ENCODE measurements at places on chromosomes 12 and 14.
A peak's percentile ranks its signal among the peaks of the same experiment; 100 is the strongest.

GRCh38 chr14:42504433-42504832, 897.8 kb downstream of the LRFN5 start:
- DNase-seq = no peak

DNA sequence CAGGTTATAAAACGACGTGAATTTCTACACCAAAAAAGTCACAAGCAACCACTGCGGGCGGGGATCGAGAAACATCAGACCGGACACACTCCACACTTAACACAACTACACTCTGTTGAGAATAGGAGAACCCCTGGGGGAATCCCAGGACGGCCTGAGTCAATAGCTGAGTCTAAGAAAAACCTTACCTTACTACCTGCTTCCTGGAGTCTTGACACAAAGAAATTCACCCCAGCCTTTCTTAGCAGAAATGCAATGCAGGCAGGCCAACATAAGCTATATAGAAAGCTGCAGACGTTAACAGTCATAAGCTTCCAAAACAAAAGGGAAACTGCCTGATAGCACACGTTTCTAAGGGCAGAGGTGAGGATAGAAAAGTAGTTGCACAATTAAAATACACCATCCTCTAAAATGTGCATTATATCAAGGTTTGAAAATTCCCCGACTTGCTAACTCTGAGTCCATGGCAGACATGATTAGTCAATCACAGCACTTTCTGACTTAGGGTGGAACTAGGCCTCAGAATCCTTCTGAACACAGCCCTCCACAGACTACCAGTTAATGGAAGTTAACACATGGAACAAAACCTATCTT, 68.0 kb downstream of the CCDC88C start:
- DNase-seq = no peak

DNA sequence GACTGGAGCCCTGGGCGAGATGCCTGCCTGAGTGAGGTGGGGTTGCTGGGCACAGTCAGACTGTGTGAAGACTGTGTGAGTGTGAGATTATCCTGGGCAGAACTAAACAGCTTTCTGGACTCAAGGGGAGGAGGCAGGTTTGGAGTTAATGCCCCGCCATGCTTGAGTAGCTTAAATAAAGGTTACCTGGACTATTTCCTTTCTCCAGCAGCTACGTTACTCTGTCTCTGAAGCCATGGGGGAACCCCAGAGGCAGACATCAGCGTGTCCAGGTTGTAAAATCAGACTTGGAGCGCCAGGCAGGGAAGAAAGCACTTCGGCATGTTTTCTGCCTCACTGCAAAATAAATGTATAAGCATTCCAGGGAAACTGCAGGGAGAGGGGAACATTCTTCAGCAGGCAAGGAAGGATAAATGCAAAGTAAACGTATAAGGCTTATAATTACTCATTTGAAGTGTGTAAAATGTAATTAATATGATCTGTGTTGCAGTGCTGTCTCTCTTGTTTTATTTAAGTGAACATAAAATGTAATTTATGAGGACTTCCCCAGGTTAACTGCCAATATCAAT, 129.7 kb downstream of the CHST11 start:
- DNase-seq = no peak

GRCh38 chr12:122265476-122265875, 818 bp downstream of the VPS33A start:
- DNase-seq = peak; percentile 10

DNA sequence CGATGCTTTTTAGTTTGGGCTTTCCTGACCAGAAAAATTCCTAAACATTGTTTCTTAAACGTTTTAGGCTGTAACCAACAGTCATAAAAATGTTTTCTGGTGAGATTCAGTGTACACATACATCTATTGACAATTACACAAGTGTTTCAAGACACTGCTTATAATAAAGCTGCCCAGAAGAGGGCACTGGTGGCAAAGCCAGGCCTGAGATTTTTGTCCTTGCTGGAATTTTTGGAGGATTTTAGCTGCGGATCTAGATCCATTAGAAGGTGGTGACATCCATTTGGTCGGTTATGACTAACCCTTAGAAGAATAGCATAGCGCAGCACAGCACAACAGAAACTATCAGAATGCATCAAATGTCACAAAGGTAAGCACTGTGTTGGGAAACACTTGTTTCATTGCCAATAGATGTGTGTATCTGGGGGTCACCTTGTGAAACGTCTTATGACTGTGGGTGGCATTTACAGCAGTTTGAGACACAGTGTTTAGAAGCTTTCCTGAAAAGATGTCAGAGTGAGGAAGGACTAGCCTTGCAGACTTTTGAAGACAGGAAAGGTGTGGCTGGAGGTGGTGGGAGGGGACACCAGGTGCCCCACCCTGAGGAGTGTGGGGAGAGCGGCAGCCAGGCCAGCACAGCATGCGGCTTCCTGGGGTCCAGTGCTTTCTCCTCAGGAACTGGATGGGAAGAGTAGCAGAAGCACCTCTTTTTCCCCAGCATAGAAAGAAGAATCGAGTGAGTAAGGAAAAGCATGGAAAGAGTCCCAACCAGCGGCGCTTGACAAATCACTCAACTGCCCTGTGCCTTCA, 54.7 kb upstream of the FKBP4 start:
- peak; percentile 60 for DNase-seq

DNA sequence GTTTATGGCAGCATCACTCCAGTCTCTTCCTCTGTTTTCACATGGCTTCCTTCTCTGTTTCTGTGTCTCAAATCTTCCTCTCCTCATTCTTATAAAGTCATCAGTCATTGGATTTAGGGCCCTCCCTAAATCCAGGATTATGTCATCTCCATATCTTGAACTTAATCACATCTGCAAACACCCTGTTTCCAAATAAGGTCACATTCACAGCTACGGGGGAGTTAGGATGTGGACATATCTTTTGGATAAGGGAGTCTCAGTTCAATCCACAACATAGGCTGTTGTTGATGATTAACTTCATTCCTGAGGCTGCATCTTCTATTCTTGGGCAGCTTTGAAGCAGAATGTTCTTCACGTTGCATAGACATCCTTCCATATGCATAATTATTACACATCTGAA, 40.3 kb upstream of the NTF3 start:
- DNase-seq = no peak

GRCh38 chr14:80944861-80945617, 3.5 kb upstream of the CEP128 start:
- no peak for DNase-seq

DNA sequence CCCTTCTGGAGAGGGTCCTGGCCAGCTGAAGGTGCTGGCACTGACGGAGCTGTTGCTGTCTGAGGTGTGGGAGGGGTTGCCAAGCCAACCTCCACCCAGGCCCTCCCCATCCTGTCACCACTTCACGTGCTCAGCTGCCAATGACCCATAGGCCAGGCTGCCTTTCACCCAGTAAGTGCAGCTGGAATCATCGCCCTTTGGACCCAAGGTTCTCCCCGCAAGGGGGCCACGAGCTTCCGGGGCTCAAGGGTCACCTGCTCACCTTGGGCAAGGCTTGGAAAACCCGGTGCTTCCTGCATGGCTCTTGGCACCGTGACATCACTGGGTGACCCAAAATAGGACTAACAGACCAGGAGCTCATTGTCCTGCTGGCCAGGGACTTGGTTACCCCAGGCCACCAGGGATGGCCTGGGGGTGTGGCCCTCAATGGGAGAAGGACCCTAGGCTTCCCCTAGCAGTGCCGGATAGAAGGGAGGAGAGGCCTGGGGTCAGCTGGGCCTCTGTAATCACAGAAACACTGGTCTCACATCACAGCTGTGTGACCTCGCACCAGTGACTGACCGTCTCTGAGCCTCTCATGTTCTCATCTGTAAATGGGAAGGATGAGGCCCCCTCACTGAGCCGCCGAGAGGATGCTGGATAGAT, 51.3 kb downstream of the CCDC85C start:
- no peak for DNase-seq

DNA sequence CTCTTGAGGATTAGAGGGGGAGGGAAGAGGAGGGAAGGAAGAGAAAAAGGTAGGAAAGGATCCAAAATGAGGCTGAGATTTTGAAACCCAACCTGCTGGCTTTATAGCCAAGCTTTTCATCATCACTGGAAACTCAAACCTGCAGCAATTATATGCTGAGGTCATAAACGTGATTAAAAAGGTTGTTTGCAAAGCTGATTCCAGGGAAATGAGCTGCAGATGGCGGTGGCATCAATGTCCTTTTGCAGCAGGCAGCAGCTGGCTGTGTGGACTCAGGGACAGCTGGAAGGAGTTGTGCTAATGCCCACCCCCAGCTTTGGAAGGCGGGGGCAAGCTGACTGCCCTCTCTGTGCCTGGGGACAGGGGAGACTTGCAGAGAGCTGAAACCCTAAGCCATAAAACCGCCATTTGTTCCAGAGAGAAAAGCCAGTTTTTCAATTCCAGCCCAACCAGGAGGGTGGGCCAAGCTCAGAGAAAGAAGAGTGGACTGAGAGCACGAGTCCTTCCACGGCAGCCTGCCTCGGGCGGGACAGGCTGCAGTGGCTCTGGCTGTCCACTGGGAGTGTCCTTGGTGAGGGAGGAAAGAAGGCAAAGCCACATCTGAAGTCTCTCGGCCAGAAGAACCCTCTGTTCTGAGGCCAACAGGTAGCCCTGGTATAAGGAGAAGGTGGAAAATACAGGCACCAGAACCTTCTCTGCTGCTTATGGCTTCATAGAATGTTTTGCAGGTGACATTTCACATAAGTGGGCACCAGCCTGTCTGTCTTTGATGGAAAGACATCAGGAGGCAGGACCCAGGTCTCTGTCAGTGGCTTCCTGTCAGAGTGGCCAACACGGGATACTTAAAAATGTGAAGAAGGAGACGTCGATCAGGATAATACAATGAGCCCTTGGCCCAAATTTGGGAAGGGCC, 90.7 kb downstream of the SINHCAF start:
- peak; percentile 38 for DNase-seq

DNA sequence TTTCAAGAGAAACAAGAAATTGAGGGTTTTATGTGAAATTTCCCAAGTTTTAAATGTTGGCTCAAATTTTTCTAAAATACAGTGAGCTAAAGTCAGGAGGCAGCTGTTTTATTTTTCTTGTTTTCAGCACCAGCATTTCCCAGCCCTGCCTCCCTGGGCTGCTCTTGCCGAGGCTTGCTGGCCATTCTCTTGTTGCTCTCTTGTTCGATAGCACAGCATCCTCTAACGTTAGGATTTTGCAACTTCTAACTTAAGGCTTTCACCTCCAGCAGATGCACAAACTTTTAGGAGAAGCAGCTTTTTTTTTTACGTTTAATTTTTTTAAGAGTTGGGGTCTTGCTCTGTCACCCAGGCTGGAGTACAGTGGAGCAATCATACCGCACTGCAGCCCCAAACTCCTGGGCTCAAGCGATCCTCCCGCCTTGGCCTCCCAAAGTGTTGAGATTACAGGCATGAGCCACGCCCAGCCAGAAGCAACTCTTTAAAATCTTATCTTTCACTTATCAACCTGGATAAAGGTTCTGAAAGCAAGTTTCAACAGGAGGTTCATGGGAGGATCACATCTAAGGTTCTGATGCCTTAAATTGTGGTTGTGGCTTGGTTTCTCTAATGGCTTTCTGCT, 40.2 kb downstream of the B4GALNT3 start:
- no peak for DNase-seq

- no peak for DNase-seq
These were observed 11.4 kb upstream of the SOS2 start for GRCh38 chr14:50242566-50243310.

GRCh38 chr14:99185436-99186068, 86.4 kb downstream of the BCL11B start:
- no peak for DNase-seq

DNA sequence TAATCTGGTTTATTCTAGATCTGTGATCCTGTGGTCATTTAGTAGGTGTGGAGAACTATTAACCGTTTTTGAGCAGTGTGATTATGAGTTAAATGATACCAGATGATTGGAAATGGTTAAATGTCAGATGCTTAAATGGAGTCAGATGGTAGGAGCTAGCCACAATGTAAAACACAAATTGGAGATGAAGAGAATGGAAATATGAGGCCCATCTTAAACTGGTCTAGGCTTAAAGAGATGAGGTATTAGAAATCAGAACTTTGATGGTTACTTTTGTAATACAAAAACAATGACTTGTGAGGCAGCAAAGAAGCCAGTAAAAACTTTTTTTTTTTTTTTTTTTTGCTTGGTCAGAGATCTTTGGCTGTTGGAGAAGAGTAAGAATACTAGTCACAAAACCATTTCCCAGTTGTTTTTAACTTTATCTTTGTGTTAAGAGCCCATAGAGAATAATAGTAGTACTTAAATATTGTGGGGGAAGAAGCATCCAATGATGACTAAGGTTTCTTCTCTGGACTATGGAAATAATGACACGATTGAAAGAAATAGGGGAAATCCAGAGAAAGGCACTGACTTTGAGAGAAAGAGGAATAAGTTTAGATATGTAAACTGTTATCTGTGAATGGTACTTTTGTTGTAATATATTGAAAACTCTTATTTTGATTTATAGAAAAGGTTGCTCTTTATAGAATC, 95.9 kb downstream of the WNK1 start:
- no peak for DNase-seq

DNA sequence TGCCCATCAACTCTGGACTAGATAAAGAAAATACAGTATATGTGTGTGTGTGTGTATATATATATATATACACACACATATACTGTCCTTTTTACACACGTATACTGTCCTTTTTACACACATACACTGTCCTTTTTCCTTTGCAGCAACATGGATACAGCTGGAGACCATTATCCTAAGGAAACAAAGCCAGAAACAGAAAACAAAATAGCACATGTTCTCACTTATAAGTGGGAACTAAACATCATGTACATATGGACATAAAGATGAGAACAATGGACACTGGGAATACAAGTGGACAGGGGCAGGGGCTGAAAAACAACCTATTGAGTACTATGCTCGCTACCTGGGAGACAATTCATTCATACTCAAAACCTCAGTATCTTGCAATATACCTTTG, 23.7 kb downstream of the VDR start:
- DNase-seq = no peak

GRCh38 chr12:52452101-52452500, at the start of gene KRT6B:
TSS of gene KRT6B (minus strand) at chr12:52452146. CDS start at chr12:52452078, 68 bp downstream.
- DNase-seq = no peak

- no peak for DNase-seq
These were observed 8.6 kb upstream of the GPR68 start for GRCh38 chr14:91252871-91253794.

DNA sequence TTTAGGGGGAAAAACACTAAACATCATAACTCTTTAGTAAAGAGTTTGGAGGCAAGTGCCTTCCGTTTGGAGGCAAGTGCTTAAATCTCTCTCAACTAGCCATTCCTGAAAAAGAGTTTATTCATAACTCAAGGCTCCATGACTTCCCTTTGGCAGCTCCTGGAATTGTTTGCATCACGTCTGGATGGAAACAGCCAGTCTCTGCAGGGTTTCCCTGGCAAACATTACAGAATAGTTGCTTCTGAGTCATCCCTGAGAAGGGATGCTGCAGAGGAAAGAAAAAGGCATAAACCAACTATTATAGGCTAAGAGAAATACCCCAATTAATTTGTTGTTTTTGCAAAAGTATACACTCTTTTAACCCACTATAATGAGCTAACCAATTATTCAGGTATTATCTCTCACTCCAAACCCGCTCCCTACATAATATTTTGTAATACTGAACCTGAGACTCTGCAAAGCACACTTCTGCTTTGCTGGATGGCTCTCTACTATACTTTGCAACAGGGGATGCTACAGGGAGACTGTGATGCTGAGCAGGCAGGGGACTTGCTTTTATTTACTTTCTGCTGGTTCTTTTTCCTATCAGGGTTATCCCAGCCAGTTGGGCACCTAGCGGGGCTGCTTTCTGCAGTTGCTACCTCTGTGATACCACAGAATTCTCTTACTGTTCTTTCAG, 497.7 kb downstream of the FUT8 start:
- DNase-seq = peak; percentile 17

- peak; percentile 42 for DNase-seq
These were observed 73.9 kb upstream of the PAWR start for GRCh38 chr12:79764641-79765040.

- peak; percentile 18 for DNase-seq
These were observed 144.2 kb downstream of the KICS2 start for GRCh38 chr12:64077922-64078321.

GRCh38 chr14:73976125-73976524, 26.0 kb downstream of the COQ6 start:
- DNase-seq = no peak

Measured in HFFc6 (cell line).